CD4-positive, alpha-beta T cell (primary cell): ENCODE measurements at places on chromosomes 4 and X. TPM values are rescaled to one million over a fixed set of nuclear protein-coding genes. Genes with fewer than 3 reads are reported as not detected.

GRCh38 chr4:127012549-127012948 is 620.2 kb upstream of the INTU start:
- DNase-seq: no peak

CRMP1 gene
- total RNA-seq: not detected

DNA sequence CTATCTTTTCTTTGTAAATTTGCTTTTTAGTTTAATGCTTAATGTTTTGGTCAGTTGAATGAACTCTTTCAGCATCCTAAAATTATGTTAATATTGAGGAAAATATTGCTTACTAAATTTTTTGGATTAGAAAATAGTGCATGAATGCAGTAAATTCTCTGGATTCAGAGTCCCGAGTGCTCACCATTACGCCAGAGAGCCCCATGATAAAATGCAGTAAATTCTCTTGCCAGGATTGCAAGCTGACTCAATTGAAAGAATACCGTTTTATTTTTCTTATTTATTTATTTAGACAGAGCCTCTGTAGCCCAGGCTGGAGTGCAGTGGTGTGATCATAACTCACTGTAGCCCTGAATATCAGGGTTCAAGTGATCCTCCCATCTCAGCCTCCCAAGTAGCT is 60.9 kb upstream of the ENPEP start:
- no peak for DNase-seq

DNA sequence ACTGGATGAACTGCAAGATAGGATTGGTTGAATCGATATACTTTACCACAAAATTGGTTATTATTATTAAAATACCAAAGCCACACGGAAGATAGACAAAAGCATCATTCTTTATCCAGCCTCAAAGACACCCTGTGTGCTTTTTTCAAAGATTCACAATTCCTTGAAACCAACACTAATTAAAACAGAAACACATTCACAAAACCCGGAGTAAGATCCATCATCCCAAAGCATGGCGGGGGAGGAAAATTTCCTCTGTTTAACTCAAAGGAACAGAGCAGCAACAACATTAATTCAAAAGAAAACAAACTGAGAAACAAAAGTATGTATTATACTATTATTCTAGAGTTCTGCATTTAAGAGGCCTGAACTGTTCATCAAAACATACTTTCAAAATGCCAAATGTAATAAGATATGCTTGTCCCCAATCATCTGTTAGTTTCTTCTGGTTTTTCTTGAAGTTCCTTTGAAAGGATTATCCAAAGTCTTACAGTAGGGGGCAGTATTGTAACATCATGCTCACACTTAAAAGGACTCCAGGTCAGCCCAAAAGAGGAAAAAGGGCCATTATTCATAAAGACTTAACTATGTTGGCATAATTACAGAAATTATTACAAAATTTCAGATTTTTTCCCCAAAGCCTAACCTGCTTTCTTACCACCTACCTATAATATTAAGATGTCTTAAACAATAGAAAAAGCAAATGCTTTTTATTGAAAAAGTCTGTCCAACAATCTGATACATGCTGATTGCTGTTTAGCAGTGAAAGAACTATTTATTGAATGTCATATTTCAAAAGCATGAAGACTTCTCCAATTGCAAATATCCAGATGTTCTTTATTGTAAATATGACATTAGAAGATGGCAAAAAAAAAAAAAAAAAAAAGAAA is 168.7 kb downstream of the SCFD2 start:
- peak; percentile 64 for DNase-seq

- DNase-seq: peak; percentile 37
Observed at GRCh38 chr4:2934077-2934812, 29.0 kb downstream of the NOP14 start.
